ENCODE measurements at places on chromosomes 16 and 17.

DNA sequence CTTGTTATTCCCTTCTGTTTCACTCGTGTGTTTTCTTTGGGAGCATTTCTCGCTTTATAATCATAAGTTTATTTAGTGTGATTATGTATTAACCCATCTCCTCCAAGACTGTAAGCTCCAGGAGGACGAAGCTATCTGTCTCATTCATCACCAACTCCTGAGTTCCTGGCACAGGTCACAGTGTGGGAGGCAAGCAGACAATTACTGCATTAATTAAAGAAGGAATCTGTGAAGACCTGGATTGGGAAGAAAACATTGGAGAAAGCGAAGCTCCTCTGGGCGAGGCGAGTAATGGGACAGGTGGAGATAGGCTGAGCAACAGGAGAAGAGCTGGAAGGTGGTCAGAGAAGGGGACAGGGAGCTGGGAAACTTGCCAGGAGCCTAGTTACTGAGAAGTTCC is 7.8 kb upstream of the CAMKK1 start:
- H3K4me1 ChIP-seq: peaks cover 6% of the 10 kb centered on the region
- DNase-seq: no peak
- no peak overlapping the region for H3K4me3 ChIP-seq
- no peak overlapping the region for H3K27ac ChIP-seq
- no peaks in the 10 kb centered on the region for H3K27me3 ChIP-seq

DNA sequence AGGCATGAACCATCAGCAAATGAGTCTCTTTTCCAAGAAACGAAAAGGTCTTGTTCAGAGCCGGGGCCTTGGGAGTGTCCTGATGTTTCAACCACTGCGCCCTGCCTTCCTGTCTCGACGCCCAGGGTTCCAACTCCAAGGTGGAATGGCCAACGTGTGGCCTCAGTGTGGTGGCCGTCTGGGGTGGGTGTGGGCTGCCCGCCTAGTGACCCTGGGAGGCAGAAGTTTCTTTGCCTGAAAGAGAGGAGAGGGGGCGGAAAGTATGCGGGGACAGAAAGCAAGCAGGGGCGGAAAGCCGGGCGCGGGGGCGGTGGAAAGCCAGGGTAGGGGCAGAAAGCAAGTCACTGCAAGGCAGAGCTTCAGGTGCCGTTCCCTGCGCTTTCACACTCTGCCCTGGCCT is 4.1 kb downstream of the MSRB1 start:
- H3K4me3 ChIP-seq: no peak overlapping the region
- peaks cover 16% of the 10 kb centered on the region for H3K4me1 ChIP-seq
- peaks cover 4% of the 10 kb centered on the region for H3K36me3 ChIP-seq
- H3K27ac ChIP-seq: no peak overlapping the region
- no peak for DNase-seq

DNA sequence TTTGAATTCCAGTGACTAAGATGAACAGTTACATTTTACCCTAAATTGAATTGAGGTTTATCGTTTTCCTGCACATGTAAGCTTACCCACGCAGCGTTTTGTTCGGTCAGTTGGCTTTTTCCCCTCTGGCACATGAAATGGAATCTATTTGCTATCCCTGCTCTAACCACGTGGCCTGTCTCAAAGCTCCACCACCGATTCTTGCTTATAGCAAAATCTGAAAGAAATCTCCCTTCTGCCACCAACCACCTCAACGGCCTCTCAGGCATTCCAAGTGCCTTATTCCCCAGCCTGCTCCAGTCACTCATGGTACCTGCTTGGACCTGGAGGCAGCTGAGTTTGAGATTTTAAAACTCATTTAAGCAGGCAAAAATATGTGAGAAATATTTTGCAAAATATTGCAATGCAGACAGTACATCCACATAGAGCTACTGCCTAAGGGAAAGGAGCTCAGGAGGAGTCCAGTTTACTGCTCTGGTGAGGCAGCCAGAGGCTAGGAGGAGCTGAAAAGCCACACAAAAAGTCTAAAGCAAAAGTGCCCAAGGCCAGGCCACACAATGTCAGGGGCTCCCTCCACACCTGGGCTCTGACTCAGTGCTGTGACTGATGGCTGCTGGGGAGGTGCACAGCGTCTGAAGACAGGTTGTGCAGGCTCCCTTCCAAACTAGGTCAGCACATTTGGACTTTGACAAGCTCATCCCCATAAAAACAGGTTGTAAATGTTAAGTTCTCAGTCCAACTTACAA is 26.4 kb downstream of the ARHGAP17 start:
- H3K36me3 ChIP-seq: no peaks in the 10 kb centered on the region
- H3K4me3 ChIP-seq: no peak overlapping the region
- peaks cover 45% of the 10 kb centered on the region for H3K4me1 ChIP-seq
- H3K27ac ChIP-seq: peak overlapping the region; percentile 68

- no peak overlapping the region for H3K27ac ChIP-seq
- H3K4me1 ChIP-seq: no peaks in the 10 kb centered on the region
- H3K4me3 ChIP-seq: no peak overlapping the region
- no peaks in the 10 kb centered on the region for H3K27me3 ChIP-seq
These were observed 234.0 kb downstream of the CNTNAP4 start for GRCh38 chr16:76511203-76511602.

DNA sequence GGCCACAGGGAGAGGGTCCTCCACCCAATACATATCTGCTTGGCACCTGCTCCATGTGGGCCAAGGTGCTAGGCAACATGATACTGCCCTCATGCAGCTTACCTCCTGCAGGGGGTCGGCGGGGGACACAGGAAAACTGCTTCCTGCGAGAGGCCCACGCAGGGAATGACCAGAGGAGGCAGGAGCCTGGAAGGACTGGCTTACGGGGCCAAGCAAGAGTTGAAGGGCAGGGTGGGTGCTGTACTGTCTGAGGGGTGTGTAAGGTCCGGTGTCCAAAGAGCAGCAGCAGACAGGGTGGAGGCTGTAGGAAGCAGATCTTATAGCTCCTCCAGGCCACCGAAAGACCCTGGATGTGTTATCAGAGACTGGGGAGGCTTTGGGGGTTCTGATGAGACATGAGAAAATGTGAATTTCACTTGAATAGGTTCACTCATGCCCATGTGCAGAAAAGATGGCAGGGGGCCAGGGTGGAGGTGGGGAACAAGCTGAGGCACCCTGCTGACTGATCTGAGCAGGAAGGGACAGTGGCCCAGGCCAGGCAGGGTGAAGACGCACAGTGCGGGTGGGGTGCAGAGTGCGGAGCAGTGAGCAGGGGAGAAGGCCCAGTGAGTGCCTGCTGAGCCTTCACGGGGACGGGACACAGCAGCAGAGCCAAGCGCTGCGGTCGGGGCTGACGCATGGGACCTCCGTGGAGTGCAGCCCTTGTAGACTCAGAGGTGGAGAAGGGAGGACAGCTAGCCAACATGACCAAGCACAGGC is 8.3 kb downstream of the FLCN start:
- H3K4me3 ChIP-seq: no peak overlapping the region
- H3K36me3 ChIP-seq: peaks cover 51% of the 10 kb centered on the region
- no peak for DNase-seq
- H3K4me1 ChIP-seq: no peaks in the 10 kb centered on the region

- peaks cover 4% of the 10 kb centered on the region for H3K4me1 ChIP-seq
- no peaks in the 10 kb centered on the region for H3K27me3 ChIP-seq
These were observed 43.6 kb upstream of the USP7 start for GRCh38 chr16:9007177-9007794.

DNA sequence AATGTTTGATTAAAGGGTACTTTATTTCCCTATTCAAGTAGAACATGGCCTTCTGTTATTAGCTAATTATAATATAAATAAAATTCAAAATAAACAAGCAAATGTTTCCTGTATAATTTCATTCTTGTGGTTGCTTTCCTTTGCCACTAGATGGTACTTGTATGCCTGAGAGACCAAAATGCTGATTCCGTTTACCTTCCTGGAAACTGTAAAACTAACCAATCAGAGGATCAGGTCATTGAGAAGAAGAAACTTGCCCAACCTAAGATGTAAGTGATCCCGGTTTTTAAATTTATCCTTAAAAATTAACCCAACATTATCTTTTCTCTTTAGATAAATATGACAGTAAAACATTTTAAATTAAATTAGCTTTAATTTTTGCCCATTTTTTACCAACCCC is 8.1 kb upstream of the ABCA5 start:
- no peaks in the 10 kb centered on the region for H3K27me3 ChIP-seq
- H3K36me3 ChIP-seq: no peaks in the 10 kb centered on the region
- H3K27ac ChIP-seq: no peak overlapping the region
- no peak overlapping the region for H3K4me3 ChIP-seq

DNA sequence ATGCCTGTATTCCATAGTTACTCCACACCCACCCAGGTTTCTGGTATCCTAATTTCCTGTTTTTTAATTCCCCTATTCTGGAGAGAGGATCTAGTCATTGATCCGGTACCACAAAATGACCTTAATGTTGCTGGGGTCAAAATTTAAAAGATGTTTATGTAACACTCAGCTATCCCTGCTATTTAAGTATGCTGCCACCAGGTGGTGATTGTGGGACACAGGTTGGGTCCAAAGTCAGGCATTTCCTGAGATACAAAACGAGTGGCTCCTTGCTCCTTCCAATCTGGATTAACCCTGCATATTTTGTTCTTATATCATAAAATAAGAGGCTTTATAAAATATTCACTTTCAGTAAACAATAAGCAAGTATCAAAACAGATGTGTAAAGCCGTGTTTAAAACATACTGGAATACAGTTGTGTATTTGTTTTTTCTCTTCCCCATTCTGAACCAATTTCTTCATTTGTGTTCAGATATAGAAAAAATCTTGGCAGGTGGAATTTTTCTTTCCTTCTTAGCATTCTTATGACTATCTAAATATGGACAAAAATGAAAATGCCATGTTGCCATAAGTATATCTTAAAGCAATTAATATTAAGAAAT is 16.3 kb downstream of the HS3ST4 start:
- no peaks in the 10 kb centered on the region for H3K27me3 ChIP-seq
- no peaks in the 10 kb centered on the region for H3K4me1 ChIP-seq
- H3K27ac ChIP-seq: no peak overlapping the region

DNA sequence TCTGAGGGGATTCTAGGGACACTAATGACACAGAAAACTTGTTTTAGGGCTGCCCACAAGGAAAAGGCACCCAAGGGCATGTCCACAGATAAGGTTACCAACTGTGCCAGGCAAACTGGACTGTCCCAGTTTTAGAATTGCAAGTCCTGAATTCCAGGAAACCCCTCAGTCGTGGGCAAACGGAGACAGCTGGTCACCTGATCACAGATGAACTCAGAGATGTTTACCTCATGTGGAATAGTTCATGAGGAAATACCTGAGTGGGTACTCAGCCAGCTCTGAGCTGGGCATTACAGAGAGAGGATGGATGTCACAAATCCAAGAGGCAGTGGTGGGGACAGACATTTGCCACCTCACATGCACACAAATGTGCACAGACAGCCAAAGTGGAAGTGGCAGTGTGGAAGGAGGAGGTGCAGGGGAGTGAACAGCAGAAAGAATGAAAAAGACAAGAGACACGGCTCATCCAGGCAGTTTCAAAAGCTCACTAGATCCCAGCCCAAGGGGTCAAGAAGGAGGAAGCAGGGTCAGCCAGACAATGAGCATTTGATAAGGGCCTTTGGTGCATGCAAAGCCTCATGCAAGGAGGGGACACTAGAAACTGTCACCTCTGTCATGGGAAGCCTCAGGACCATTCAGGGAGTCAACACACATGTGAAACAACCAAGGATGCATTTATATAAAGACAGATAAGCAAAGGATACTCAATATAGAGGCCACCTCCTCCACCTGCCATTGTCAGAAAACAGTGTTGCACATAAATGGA is 24.8 kb downstream of the TTLL6 start:
- H3K36me3 ChIP-seq: no peaks in the 10 kb centered on the region
- peak overlapping the region; percentile 71 for H3K27ac ChIP-seq
- H3K4me1 ChIP-seq: no peaks in the 10 kb centered on the region
- H3K4me3 ChIP-seq: no peak overlapping the region

DNA sequence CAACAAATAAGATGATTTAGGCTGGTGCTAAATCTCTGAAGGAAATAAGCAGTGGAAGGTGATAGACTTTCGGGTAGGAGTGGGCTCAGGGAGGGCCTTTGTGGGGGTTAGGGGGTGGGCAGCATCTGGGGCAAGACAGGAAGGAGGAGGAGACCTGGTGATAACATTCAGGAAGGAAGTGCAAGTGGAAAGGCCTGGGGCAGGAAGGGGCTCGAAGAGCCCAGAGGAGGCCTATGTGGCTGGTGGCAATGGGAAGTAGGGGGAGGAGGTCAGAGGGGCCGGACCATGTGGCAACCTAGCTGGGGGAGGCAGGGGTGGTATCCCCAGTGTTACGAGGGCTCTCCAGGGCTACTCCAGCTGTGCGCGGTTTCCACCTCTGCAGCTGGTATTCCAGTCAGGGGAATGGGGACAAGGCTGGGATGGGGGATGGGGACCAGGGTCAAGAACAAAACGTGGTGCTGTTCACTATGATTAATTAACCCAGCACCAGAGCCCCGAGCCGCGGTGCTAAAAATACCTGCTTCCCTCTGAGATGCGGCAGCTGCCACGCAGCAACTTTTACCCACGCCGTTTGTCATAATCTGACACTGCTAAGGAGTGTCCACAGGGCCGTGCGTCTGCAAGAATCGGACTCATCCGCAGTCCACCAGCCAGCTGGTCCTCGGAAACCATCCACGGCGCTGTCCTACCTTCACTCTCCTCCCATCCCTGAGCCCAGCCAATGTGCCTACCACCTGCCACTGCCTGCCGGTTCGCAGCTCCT is 5.2 kb upstream of the CCDC182 start:
- no peaks in the 10 kb centered on the region for H3K27me3 ChIP-seq
- H3K27ac ChIP-seq: no peak overlapping the region
- no peaks in the 10 kb centered on the region for H3K36me3 ChIP-seq
- no peak for DNase-seq
- no peak overlapping the region for H3K4me3 ChIP-seq

- H3K4me3 ChIP-seq: no peak overlapping the region
- H3K27ac ChIP-seq: no peak overlapping the region
- DNase-seq: no peak
- H3K4me1 ChIP-seq: peaks cover 6% of the 10 kb centered on the region
- no peaks in the 10 kb centered on the region for H3K27me3 ChIP-seq
These were observed 35.4 kb downstream of the GINS2 start for GRCh38 chr16:85653290-85653891.

GRCh38 chr17:72797142-72797541 is 295.3 kb downstream of the SLC39A11 start:
- H3K27me3 ChIP-seq: no peaks in the 10 kb centered on the region
- no peak overlapping the region for H3K27ac ChIP-seq
- H3K4me3 ChIP-seq: no peak overlapping the region

DNA sequence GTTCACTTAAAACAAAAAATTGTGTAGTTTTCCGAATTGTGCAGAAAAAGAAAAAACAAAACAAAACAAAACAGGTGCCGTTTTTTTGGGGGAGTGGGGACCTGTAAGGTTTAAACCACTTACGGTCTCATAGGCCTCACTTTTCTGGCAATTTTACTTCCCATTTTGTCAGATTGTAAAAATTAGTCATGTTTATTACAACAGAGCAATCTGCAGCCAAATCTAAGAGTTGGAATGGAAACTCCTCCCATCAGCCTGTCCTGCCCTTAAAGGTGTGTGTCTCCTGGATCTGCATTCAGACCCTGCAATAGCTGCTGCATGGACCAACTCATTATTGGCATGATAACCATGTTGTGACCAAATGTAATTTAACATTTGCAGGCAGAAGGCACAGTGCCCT is 8.2 kb upstream of the SALL1 start:
- no peak overlapping the region for H3K4me3 ChIP-seq
- H3K4me1 ChIP-seq: no peaks in the 10 kb centered on the region
- no peaks in the 10 kb centered on the region for H3K36me3 ChIP-seq
- no peak for DNase-seq
- H3K27ac ChIP-seq: no peak overlapping the region

- H3K36me3 ChIP-seq: no peaks in the 10 kb centered on the region
- no peak for DNase-seq
- H3K27me3 ChIP-seq: no peaks in the 10 kb centered on the region
- peak overlapping the region; percentile 21 for H3K4me3 ChIP-seq
- no peak overlapping the region for H3K27ac ChIP-seq
These were observed 31.3 kb downstream of the MPHOSPH6 start for GRCh38 chr16:82138478-82139285.

- no peaks in the 10 kb centered on the region for H3K27me3 ChIP-seq
- no peak for DNase-seq
- H3K27ac ChIP-seq: no peak overlapping the region
- H3K36me3 ChIP-seq: no peaks in the 10 kb centered on the region
- H3K4me1 ChIP-seq: no peaks in the 10 kb centered on the region
These were observed 1349.4 kb downstream of the CDH8 start for GRCh38 chr16:60686824-60687223.
